AG20443 (cell line): ENCODE measurements at places on chromosomes 7 and 10.

DNA sequence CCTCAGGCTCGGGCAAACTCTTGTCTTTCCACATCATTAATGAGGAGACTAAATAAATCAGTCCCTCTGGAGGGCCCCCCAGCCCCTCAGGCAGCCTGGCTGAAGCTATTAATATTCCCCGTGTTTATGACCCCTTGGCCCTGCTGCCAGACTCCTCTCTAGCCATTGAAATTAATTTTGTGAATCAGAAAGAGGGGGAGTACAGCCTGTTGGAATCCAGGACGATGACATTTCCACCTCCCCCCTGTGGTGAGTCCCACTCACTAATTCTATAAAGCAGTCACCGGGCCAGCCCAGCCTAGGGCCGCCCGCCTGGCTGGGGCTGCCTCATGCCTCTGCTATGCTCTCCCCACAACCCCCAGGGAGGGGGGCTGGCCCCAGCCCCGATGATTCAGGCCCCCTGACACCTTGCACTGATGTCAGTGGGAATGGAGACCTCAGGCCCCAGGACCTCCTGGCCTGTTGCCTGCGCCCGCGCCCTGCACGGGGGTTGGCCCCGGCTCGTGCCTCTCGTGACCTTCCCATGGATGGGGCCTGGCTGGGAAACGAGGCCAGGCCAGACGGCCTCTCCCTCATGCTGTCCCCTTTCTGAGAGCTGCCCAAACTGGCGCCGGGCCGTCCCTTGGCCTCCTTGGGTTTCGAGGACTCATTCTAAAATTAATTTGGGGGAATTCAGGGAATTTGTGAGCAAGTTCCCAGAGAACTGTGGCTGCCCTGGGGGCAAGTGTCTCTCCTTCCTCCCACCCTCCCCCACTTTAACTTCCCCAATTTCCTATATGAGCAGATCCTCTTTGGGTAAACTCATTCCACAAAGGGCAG, 34.0 kb downstream of the TMEM270 start:
- peak; percentile 97 for DNase-seq

- DNase-seq, result no peak
Observed at GRCh38 chr7:98958968-98959367, 80.6 kb downstream of the TRRAP start.

- no peak for DNase-seq
Observed at GRCh38 chr7:147411096-147411495, 1179.5 kb upstream of the C7orf33 start.

DNA sequence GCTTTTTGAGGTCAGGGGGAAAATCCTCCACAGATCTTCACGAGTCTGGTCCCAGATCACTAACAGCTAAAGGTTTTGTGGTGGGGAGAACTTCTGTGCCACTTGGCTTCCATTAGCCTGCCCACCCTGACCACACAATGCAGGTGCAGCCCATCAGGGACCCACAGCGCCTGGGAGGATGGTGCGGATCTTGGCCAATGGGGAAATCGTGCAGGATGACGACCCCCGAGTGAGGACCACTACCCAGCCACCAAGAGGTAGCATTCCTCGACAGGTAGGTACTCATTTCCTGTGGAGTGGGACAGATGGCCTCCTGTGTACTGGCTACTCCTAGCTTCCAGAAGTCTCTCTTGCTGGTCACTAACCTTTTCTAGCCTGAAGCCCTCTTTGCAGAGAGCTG, 1.5 kb downstream of the FAM241B start:
- DNase-seq, result no peak

DNA sequence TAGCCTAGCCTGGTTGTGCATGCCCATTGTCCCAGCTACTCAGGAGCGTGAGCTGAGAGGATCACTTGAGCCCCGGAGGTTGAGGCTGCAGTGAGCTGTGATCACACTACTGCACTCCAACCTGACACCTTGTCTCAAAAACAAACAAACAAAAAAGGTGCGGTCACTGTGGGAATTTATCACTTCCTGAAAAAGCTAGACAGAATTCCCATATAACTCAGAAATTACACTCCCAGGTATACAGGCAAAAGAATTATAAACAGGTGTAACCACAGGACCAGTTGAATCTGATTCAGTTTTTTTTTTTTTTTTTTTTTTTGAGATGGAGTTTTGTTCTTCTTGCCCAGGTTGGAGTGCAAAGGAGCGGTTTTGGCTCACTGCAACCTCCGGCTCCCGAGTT, 3.2 kb upstream of the OGDH start:
- DNase-seq, result no peak

GRCh38 chr7:69095649-69096048, 502.6 kb upstream of the AUTS2 start:
- DNase-seq, result no peak

DNA sequence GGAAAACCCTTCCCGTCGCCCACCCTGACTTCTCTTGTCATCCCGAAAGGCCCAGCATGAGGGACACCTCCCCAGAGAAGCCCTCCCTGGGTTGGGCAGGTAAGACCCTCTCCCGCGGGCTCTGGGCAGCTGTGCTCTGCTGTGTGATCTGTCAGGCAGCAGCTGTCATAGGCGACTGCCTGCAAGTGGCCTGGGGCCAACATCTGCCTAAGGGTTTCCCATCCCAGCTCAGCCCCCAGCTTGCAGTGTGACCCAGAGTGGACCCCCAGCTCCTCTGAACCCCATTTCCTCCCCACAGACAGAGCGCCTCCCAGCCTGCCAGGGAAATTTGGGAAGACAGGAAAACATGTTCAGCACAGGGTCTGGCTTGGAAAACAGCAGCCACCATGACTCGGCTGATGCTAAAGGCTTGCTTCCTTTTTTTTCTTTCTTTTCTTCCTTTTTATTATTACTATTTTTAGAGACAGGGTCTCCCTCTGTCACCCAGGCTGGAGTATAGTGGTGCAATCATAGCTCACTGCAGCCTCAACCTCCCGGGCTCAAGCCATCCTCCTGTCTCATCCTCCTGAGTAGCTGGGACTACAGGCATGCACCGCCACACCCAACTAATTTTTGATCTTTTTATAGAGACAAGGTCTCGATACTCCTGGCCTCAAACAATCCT, 18.3 kb upstream of the TNRC18 start:
- DNase-seq, result no peak

DNA sequence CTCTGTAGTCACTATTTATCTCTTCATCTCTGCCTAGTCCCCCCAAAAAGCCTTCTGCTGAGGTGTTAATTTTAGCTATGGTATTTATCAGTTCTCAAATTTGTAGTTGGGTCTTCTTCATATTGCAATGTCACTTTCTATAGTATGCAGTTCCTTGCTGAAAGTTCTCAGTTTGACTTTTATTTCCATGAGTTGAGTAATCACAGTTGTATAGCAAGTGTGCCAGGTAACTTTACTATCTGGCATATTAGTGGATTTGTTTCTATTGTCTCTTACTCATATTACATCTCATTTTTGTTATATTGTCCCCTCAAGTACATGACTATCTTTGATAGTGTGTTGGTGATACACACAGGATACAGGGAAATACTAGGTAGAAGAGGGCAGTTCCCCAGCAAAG, 152.8 kb downstream of the CUBN start:
- DNase-seq, result no peak

- DNase-seq, result peak; percentile 37
Observed at GRCh38 chr10:114874827-114875411, 53.3 kb downstream of the FHIP2A start.

- no peak for DNase-seq
Observed at GRCh38 chr7:105975770-105976417, 12.8 kb downstream of the CDHR3 start.

GRCh38 chr7:142134909-142135308, 23.4 kb downstream of the MGAM2 start:
- DNase-seq, result no peak

DNA sequence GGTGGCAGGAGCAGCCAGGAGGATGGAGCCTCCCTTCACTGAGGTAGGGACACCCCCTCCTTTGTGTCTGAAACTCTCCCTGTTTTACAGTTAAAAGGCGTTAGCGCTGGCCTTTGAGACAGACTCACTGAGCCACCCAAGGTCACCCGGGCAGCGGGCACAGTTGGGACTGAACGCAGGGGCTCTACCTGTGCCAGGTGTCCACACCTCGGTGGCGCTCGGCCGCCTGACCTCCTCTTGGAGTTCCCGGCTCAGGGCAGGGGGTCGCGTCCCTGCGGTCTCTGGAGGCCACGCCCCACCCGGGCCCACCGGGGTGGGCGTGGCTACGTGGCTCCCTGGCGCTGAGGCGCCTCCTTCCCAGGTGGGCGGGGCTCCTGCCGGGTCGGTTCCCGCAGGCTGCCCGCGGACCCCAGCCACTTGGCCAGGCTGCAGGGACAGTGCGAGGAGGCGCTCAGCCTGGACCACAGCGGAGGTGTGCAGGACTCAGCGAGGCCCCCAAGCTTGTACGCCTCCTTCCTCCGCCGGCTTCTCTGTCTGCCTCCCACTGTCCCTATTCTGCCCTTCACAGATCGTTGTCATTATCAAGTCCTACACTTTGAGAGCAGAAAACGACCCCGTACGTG, 39.9 kb upstream of the LEP start:
- DNase-seq, result peak; percentile 28

- DNase-seq, result peak; percentile 48
Observed at GRCh38 chr7:147535701-147536111, 1054.9 kb upstream of the C7orf33 start.

- peak; percentile 20 for DNase-seq
Observed at GRCh38 chr10:32332299-32332750, 14.6 kb downstream of the EPC1 start.

DNA sequence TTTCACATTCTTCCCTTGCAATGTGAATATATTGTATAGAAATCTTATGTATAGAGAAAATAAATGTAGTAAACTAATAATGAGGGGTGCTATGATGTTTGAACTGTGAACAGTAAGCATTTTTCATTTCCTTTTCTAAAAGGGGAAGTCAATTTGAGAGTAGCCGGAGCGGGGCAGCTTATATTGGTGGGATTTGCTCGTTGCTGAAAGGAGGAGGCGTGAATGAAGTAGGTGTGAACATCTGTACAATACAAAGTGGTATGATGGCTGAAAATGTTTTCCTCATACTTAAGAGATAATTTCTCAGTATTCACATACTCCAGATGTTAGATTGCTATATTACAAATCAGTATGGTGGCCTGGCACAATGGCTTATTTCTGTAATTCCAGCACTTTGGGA, 87.1 kb downstream of the SRI start:
- DNase-seq, result no peak

DNA sequence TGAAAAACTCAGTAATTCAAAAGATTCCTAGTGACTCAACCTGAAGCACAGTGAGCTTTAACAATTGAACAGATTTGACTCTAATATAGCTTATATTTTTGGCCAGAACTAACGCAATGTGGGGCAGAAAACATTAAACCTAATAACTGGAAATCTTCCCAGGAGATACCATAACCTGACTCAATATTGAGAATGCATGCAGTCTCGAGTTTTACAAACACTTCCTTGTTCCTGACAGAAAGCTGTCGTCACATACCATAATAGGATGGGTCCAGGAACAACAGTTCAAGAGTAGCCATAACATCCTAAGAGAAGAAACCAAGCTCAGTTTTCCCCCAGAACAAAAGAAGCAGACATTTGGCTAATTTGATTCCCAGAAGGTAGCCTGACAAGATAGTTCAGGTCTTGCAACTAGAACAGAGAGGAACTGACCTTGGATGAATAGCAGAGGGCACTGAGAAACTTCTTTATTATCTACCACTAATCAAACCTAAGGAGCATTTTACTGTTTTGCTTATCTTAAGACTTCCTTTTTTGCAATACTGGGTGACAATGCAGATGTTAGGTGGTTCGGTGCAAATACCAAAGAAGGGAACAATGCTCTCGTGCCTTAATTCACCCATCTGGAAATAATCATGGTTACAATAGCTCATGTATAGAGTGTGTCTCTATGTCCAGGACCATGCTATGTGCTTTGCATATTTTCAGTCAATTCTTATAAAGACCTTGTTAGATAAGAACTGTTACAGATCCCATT, 38.6 kb upstream of the ACSL5 start:
- no peak for DNase-seq

DNA sequence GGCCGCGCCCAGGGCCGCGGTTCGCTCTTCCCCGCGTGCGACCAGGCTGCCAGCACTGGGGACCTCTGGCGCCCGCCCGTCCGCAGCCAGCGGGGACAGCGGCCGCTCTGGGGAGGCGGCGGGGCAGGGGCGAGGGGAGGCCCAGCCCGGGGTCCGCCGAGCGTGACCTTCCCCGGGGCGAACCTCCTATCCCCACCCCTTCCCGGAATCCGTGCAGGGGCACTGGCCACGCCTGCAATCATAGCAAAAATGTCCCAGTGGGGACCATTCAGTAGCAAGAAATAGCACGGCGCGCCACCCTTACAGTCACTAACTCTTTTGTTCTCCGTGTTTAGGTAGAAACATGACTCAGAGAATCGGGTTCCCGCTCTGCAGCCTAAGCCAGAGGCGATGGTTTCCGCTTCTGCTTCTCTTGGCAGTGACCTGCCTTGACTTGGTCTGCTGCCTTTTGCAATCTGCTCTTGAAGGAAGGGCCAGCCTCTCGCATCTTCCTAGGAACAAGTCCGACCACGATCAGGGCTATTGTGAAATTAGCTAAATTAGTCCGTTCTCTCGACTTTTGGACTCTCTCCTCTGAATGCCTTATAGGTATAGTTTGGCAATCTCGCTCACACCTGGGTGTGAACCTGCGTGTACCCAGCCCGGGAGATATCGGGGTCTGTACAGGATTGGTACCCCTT, 79.3 kb upstream of the ACBD5 start:
- peak; percentile 35 for DNase-seq

GRCh38 chr10:127853868-127854768, 38.6 kb downstream of the CLRN3 start:
- DNase-seq, result peak; percentile 92

DNA sequence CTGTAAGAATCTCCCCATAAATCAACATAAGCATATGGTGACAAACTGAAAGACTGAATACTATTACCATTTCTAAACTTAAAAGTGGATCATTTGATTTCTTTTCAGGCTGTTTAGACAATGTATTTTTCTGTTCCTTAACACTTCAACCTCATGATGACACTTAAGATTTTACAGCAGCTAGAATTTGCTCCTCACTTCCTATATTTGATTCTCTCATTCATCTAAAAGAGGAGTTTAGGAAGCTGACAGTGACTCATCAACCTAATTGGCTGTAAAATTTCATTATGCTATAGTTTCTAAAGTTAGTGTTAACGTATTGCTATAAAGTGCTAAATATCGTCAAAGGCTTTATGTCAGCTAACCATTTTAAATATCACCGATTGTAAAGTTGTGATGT, 478.7 kb downstream of the GRM8 start:
- DNase-seq, result no peak

GRCh38 chr7:127872122-127872521, 159.1 kb downstream of the LRRC4 start:
- DNase-seq, result peak; percentile 15

DNA sequence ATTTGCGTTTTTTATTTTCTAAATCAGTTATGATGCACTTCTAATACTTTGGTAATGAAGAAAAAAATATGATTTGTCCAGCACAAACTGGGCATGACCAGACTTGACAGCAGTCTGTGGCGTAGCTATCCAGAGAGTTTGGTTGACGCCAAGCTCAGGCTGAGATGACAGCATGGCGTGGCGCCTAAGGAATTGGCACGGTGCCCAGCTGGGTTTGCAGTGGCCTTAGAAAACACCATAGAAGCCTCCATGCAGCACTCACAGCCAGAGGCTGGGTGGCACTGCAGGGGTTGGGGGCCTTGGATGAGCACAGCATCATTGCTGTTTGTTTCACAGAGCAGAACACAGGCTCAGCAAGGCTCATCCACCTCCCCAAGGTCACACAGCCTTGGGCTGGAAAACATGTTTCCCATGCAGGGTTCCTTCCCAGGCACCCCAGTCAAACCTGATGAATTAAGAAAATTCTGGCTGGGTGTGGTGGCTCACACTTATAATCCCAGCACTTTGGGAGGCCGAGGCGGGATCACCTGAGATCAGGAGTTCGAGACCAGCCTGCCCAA, 88.9 kb downstream of the GTF2IRD1 start:
- no peak for DNase-seq

- DNase-seq, result peak; percentile 33
Observed at GRCh38 chr7:32611201-32612099, 116.2 kb downstream of the AVL9 start.

- peak; percentile 4 for DNase-seq
Observed at GRCh38 chr7:147014286-147014955, 897.8 kb downstream of the CNTNAP2 start.
